ENCODE measurements at places on chromosomes 1 and 21.

DNA sequence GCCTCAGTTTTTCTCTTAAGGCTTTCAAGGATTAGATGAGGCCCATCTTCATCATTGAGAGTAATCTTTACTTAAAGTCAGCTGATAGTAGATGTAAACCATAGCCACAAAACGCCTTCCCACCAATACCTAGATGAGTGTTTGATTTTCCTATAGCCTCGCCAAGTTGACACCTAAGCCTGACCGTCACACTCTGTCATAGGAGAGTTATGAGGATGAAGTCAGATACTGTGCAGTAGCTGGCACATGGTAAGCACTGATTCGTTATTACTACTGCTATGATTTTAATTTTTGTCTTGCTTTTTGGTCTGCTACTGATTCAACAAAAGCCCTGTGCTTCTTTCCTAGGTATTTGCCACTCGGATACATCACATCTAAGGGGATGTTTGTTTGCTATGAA, 395.5 kb downstream of the RPS6KC1 start:
- DNase-seq = no peak

- DNase-seq = no peak
Measured at GRCh38 chr1:17633654-17634053, 94.2 kb downstream of the ARHGEF10L start.

DNA sequence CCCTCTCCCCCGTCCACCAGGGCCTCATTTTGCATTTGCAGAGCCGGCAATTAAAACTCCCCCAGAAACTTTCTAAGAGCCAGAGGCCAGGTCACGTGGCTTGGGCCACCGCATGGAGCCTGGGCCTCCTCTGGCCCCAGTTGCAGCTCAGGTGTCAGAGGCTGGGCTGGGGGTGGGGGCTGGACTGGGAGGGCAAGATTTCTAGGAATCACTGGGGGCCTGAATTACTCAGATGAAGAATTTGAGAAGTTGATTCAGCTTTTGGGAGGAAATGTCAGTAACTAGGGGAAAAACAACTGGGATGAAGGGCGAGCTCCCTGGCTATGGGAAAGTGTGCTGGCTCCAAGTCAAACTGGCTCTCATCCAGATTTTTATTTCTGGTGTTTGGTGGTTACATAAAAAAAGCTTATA, 151.0 kb downstream of the CDC7 start:
- DNase-seq = peak; percentile 29

DNA sequence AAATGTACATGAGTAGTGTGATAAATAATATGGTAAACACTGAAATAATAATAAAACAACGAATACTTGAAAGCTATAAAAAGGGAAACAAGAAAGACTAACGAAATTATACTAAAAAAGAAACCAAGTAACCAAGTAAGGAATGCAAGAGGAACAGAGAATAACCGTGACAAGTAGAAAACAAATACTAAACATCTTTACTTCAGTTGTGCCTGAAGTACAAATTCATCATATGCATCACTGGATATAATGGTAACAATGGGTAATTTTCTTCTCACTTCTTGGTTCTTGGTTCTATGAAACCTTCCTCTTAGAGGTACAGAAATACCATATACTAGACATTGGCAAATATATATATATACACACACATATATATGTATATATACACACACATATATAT, 1093.6 kb upstream of the B3GALT2 start:
- no peak for DNase-seq

DNA sequence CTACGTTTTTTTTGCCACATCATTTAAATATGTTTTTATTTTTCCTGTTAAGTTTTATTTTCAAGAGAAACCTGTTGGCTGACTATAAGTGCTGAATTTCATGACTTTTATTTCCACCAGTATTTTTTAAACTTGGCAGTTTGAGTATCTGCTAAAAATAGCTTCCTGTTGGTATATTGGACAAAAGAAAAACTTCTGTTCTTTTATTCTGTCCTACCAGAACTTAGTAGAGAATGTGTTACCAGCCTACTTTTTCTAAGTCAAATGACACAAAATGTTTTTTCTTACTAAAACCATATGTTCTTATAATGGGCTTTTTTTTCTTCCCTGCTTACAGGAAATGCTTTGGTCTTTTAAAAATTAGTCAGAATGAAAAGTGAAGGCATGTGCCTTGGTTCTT, 7.6 kb downstream of the DR1 start:
- DNase-seq = no peak

DNA sequence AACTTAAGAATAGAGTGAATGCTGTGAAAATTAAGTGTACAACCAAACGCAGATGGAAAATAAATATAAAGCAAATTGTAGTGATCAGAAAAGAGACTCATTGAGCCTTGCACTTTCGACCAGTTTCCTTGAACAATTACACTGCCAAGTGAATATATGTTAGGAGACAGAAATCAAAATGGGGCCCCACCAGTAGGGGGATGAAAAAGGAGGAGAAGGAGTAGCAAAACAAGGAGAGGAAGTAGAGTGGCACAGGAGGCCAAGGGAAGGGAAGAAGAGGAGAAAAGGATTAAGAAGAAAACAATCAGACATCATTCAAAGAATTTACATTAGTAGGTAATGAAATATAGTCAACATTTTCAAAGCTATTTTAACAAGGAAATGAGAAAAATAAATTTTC, 1770.6 kb downstream of the PLA2G4A start:
- DNase-seq = peak; percentile 29

DNA sequence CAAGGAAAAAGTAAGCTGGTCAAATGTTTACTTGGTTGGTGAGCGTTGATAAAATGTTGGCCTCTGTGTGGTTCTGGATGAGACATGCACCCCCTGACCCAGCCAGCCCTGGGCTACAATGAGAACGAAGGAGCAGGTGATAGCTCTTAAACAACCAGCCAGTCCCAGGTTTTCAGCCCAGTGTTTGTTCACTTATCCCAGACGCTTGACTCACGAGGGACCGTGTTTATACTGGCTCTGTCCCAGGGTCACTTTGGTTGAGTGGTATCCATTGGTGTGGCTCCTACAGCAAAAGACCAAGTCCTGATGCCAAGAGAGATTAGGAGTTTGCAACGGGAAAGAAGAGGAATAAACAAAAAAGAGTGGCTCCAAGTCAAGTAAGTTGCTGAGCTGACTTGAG, 86.9 kb downstream of the KCNJ15 start:
- no peak for DNase-seq

GRCh38 chr1:17434016-17434415, 5.5 kb downstream of the RCC2 start:
- peak; percentile 79 for DNase-seq

DNA sequence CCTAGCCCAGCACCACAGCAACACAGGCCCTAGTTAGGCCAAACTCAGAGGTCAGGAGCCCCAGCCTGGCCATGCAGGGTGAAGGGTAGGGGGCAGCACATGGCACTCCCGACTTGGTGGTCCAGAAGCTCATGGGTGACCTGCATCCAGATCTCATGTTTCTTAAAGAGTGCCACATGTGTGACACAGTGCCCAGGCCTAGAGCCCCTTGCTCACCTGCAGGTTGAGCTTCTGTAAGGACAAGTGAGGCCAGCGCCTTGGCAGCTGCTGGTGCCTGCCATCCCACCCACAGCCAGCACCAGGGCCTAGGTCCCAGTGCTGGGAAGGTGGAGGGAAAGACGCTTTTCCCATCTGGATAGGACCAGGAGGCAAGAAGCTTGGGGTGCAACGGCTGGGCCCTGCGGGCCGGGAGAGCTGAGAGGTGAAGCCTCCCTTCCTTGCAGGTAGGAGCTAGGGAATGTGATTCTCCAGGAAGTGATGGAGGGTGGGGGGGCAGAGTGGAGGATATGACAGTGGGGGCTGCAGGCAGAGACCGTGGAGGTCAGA, 6.5 kb downstream of the SHISA4 start:
- no peak for DNase-seq

DNA sequence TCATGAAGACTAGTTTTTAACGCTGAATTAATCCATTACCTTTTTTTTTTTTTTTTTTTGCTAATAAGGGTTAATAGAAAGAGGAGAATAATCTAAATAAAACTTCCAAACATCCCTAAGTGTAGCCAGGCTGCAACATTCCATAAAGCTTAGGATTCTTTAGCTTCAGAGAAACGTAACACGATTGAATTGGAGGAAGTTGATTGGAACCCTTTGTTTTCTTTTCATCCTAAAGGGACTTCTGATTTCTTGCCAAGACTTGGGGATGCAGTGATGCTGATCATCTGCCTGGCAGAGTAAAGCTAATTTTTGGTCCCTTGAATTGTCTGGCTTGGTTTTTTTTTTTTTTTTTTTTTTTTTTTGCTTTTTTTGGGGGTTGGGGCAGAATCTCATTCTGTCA, 142.9 kb downstream of the VPS13D start:
- no peak for DNase-seq

Measured in H9 (cell line).